ENCODE measurements at places on chromosomes 3 and 15.

DNA sequence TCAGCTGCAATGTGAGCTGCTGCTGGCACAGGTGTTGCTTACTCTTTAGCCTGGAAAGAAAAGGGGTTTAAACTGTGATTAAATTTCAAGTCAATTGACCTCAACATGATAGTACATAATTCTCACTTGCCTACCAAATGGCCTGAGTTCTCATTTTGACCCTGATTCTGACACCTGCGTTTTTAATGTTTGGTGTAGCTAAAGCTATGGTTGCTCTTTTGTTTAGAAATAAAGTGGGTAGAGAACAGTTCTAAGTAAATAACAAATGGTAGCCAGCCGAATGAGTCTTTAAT, 100.8 kb upstream of the SOX2 start:
- DNase-seq: no peak

DNA sequence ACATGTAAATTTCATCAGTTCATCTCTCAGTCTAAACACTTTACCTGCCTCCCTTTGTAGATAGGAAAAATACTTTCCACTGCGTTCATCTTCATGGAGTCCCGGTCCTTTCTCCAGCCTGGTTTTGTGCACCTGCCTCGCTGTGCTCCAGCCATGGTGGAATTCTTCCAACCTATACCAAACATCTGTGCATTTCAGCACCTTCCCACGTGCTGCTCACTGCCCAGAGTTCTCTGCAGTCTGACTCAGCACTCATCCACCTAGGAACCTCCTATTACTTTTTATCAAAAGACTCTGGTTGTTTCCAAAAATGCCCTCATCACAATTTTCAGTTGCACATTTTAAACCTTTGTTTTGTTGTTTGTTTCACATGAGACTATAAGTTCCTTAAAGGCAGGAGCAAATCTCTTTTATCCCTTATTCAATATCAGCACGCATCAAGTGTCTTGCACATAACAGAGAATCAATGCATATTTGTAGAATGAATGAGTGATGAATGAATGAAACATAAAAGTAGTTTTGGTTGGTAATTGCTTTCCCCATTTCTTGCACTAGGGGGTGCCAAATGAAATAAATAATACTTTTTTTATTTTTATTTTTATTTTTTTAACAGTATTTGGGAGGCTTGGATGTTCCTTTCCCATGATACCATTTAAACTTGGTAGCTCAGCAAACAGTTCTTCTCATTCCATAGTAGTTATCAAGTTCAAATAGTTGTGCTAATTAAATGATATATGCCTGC, 30.2 kb upstream of the ADAMTS9 start:
- DNase-seq: no peak

DNA sequence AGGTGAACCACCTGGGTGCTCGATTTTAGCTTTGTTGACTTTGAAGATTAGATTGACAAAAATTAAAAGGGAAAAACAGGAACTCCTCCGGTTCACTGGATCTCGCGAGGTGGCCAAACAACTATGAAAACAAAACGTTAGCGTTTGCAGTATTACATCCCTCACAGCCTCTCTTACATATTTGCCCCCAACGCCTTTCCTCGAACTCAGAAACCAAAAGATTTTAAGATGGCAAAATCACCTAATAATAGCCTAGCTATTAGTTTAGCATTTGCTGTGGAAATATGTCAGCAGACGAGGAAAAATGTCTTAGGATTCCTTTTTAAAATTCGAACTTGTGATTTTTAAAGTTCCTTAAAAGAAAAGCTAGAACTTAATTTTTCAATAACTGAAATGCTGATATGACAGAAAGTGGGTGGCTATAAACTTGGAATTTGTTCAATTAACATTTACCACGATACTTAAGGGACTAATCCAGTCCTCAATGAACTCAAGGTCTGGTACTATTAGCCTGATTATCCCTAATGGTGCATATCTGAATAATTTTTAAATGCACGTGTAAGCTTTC, 491 bp upstream of the SENP7 start:
- no peak for DNase-seq

- DNase-seq: no peak
These were observed 6.0 kb upstream of the KCTD6 start for GRCh38 chr3:58485801-58486435.

GRCh38 chr3:175713268-175713667, 854.1 kb downstream of the NAALADL2 start:
- no peak for DNase-seq

- no peak for DNase-seq
These were observed 535.1 kb downstream of the SOX2 start for GRCh38 chr3:182246870-182247269.

GRCh38 chr3:14329842-14330241, 72.6 kb upstream of the SLC6A6 start:
- no peak for DNase-seq

DNA sequence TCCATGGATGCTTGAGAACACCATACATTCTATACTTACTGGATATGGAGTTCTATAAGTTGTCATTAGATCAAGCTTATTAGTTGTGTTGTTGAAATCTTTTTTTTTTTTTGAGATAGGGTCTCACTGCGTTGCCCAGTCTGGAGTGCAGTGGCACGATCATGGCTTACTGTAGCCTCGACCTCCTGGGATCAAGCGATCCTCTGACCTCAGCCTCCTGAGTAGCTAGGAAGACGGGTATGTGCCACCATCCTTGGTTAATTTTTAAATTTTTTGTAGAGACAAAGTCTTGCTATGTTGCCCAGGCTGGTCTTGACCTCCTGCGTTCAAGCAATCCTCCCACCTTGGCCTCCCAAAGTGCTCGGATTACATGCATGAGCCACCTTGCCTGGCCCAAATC, 12.5 kb upstream of the NCBP2 start:
- DNase-seq: no peak

Data from NCI-H187 (cell line).